Fibroblast of skin of right biceps (primary cell): ENCODE measurements at places on chromosomes 12 and 14.

- DNase-seq: no peak
These were observed 352.7 kb downstream of the KCNH5 start for GRCh38 chr14:62692490-62693106.

- no peak for DNase-seq
These were observed 234.9 kb downstream of the SUDS3 start for GRCh38 chr12:118611295-118611694.

GRCh38 chr12:6062757-6063735 is 61.4 kb downstream of the VWF start:
- peak; percentile 47 for DNase-seq

GRCh38 chr12:96194971-96195844 is 1.0 kb downstream of the ELK3 start:
- DNase-seq: peak; percentile 94

- no peak for DNase-seq
These were observed 713.2 kb downstream of the NOVA1 start for GRCh38 chr14:25884657-25885056.

GRCh38 chr12:116545936-116546335 is 13.2 kb upstream of the MAP1LC3B2 start:
- DNase-seq: no peak
